NCI-H446 treated with DMSO at 0.1 percent for 48 hours (cell line): ENCODE measurements at places on chromosomes 12 and 14.

GRCh38 chr12:124812356-124812755 lies 51.3 kb downstream of the SCARB1 start:
- no peak for DNase-seq

GRCh38 chr12:117679776-117680175 lies 289.0 kb downstream of the KSR2 start:
- DNase-seq, result no peak

DNA sequence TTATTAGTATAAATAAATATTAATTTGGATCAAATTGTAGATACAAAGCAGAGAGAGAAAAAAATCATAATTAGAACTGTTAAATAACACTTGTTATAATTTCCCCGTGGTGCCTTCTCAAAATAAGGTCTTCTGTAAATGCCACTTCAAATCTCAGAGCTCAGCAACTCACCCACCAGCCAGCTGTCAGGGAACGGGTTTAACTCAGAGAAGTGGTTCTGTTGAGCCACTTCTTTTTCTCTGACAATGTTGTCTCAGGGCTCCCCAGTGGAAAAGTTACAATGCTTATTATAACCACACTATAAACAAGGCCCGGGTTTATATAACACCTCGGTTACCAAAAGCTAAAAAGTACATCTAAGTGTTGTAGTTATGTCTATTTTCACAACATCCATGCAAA lies 452.6 kb downstream of the GLT1D1 start:
- DNase-seq, result no peak

DNA sequence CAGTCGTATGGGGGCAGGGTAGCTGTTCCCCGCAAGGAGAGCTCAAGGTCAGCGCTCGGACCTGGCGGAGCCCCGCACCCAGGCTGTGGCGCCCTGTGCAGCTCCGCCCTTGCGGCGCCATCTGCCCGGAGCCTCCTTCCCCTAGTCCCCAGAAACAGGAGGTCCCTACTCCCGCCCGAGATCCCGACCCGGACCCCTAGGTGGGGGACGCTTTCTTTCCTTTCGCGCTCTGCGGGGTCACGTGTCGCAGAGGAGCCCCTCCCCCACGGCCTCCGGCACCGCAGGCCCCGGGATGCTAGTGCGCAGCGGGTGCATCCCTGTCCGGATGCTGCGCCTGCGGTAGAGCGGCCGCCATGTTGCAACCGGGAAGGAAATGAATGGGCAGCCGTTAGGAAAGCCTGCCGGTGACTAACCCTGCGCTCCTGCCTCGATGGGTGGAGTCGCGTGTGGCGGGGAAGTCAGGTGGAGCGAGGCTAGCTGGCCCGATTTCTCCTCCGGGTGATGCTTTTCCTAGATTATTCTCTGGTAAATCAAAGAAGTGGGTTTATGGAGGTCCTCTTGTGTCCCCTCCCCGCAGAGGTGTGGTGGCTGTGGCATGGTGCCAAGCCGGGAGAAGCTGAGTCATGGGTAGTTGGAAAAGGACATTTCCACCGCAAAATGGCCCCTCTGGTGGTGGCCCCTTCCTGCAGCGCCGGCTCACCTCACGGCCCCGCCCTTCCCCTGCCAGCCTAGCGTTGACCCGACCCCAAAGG lies 804 bp downstream of the GAPDH start:
- DNase-seq, result peak; percentile 42

- no peak for DNase-seq
Observed at GRCh38 chr12:115811045-115811444, 466.4 kb downstream of the MED13L start.

DNA sequence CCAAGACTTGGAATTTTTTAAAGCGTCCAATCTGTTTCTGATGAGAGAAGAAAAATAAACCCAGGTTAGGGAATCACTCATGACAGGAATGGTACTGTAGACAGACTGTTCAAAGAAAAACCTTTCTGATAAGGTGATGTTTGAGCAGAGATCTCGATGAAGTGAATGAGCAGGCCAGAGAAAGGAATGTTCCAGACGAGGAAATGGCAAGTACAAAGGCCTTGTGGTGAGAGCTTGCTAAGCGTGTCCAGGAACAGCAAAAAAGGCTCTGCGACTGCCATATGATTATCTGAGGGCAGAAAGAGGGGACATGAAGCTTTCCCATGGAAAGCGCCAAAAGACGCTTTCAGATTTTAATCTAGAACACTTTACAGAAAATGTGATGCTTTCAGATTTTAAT lies 458.4 kb upstream of the SOX5 start:
- no peak for DNase-seq

DNA sequence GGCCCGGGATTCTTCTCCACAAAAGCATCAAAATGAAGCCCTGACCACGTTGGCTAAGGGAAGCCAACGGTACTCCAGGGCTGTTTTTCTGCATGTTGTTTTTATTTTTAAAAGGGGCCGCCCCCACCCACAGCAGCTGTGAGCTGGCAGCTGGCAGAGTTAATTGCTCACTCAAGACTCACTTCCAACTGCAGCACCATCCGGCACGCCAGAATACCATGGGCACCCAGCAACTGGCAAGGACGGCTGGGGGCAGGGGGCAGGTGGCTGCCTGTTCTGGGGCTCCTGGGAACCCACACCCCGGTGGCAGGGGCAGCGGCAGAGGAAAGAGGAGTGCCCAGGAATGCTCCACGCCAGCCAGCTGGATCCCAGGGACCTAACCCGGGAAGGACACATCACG lies 44.3 kb downstream of the NCOR2 start:
- peak; percentile 70 for DNase-seq

DNA sequence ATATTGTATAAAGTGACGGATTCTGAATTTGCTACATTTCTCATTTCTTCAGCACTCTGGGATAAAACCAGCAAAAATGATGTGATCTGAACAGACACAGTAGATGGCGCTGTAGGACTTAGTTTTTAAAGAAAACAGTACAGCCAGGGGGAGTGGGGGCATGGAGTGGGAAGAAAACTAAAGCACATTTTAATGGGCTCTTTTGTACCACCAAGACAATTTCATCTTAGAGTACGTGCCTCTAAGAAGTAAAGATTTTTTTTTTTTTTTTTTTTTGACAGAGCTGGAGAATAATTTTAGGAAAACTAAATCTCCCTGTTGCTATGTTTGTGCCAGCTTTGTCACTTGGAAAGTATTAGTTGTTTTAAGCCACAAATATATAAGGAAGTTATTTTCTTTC lies 124.4 kb downstream of the RAD51B start:
- peak; percentile 50 for DNase-seq

- no peak for DNase-seq
Observed at GRCh38 chr12:130832561-130833209, 6.4 kb downstream of the STX2 start.

DNA sequence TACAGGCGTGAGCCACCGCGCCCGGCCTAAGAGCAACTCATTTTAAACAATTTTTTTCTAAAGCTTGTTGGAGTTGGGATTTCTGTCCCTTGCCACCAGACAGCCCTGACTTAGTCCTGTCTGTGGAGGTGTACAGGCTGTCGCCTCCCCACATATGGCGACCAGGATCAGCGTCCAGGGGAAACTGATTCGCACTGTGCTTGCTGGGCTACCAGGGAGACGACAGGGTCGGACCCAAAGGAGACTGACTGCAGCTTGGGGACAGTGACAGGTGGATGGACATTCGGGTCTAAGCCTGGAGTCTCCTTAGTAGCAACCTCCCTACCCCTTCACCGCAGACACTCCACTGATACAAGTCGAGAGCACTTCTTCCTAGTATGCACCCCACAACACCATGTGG lies 40.3 kb downstream of the TRAFD1 start:
- DNase-seq, result no peak

- no peak for DNase-seq
Observed at GRCh38 chr12:54350743-54351142, 13.5 kb downstream of the GPR84 start.

DNA sequence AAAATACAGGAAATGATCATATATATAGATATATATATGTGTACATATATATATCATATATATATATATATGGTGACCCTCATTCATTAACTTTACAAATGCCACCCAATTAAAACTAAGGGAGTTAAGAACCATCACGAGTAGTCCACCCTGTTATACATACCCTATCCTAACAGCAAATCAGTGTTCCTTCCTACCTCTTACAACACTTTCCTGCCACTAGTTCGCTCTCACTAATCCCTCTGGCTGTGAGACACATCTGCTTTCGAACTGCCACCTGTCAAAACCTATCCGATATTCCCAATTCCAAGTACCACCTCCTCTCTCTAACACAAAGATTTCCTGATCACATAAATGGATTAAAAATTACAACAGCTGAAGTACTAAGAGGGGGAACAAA lies 100.5 kb downstream of the EEA1 start:
- no peak for DNase-seq

- DNase-seq, result no peak
Observed at GRCh38 chr12:22600181-22600580, 24.8 kb upstream of the ETNK1 start.

GRCh38 chr12:70074510-70074909 lies 168.7 kb upstream of the CNOT2 start:
- DNase-seq, result no peak

DNA sequence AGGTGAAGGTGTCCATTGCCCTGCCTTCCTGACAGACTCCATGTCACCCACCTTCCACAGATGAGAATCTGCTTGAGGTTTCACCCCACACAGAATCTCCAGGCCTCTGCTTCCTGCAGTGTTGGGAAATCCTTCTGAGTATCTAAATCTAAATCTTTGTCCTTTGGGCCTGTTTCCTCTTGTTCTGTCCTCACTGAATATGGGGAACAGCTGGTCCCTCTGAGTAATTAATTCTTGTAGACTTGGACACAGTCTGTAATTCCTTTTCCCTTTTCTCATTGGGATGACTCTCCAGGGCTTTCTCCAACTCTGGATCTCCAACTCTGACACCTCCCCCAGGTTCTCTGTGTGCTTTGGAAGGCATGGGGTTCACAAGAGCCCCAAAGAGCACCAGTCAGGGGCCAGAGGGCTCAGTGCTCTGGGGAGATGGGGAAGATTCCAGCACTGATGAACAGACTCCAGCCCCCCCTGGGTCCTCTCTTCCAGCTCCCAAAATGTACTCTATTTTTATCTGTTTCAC lies 2.3 kb upstream of the ACVRL1 start:
- no peak for DNase-seq

DNA sequence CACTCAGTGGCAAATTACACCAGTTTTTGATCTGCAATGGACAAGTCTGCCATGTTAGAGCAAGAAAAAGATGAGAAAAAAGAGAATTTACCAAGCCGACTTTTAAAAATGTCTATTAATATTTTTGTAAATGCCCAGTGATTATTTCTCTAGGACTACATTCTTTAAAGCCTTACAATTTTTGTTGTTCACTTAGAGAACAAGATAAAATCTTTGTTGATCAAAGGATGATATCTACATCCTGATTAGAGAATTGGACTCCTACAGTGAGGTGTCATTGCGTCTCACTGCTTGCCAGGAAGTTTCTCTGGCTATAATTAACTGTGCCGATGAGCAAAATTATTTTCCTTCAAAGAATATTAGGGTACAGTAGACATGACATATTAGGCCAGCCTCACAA lies 1.7 kb upstream of the CFAP54 start:
- DNase-seq, result no peak

GRCh38 chr12:58465418-58465817 lies 454.9 kb downstream of the LRIG3 start:
- no peak for DNase-seq

DNA sequence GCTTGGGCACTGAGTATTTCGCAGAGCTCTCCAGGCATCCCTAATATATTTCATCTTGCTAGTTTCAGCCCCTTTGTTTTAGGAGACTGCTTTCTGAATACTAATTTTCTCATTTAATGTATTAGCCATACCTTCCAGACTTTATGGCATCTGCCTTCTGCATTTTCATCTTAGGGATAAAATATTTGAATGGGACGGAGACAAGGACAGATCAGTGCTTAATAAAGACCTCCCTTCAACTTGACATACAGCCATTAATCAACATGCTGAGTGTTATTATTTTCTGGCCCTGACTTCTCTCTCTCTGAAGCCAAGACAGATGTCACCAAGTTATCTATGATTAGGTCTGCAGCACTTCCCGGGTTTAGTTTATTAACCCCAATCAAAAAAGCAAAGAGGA lies 42.4 kb downstream of the CACNA2D4 start:
- peak; percentile 92 for DNase-seq

- DNase-seq, result no peak
Observed at GRCh38 chr14:71713451-71713850, 218.8 kb upstream of the RGS6 start.

GRCh38 chr12:11457996-11458645 lies 62.8 kb upstream of the PRB2 start:
- no peak for DNase-seq

DNA sequence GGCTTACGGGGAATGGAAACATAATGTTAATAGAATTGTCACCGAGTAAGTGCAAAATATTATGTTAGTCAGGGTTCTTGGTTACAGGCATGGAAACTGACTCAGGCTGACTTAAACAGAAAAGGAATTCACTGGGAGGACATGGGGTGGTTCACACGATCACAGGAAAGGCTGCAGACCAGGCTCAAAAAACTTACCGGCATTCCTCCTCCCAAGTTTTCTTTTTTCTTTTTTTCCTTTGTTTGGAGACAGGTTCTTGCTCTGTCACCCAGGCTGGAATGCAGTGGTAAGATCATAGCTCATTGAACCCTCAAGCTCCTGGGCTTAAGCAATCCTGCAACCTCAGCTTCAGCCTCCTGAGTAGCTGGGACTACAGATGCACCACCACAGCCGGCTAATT lies 11.9 kb upstream of the UBE2N start:
- no peak for DNase-seq

GRCh38 chr12:123283461-123283860 lies 11.8 kb upstream of the CDK2AP1 start:
- no peak for DNase-seq
